Stimulated activated CD4-positive, alpha-beta T cell treated with anti-CD3 and anti-CD28 coated beads, Interleukin-4, amount 100 ng/mL, for 4 hours (primary cell): ENCODE measurements at places on chromosomes 5 and 9.
A peak's percentile ranks its signal among the peaks of the same experiment; 100 is the strongest.

DNA sequence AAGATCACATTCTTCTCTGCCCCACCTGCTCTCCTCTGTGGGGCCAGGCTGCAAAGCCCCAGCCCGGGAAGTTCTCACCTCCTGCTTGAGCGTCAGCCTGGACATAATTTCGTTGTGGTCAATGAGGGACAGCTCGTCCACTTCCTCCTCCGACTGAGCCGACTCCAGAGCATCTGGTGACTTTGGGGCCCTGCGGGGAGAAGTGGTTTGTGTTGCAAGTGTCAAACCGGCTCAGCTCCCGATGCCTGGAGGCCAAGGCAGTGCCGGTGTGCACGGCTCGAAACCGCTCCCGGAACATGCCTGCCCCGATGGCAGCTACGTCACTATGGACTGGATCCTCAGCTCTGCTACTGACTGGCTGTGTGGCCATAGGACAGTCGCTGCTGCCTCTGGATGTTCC, 52.8 kb downstream of the PRRT1B start:
- DNase-seq: no peak

GRCh38 chr9:134338394-134339182, 12.3 kb downstream of the RXRA start:
- DNase-seq: no peak

DNA sequence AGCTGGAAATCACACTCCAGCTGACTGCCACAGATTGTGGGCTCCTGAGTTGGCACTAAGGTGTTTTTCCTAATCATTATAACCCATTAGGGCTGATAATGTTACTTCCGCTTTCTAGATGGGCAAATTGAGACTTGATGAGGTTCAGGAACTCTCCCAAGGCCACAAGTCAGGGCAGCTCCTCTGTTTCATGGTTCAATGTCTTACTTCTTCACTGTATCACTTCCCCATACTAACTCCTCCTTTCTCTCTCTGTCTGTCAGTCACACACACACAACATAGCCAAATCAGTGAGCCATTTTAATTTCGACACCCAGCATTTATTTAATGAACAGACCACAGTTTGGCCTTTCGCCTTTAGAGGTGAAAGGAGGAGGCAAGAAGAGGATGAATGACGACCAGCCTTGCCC, 17.8 kb upstream of the TRAF1 start:
- DNase-seq: no peak

- DNase-seq: no peak
Measured at GRCh38 chr9:136974817-136975535, 2.3 kb upstream of the PTGDS start.

DNA sequence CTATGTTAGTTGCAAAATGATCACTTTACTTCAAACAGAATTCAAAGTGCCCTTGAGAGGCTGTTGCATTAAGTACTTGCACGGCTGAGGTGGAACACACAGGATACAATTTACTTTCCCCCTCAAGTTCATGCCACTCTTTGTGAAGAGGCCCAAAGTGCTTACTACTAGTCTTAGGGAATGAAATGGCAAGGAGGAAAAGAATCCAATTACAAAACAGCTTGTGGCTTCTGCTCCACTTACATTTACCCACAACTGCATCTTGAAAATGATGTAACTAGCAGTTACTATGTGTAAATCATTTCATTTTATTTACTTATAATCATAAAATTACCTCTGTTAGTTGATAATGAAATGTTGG, 14.6 kb downstream of the FOXD1 start:
- no peak for DNase-seq

DNA sequence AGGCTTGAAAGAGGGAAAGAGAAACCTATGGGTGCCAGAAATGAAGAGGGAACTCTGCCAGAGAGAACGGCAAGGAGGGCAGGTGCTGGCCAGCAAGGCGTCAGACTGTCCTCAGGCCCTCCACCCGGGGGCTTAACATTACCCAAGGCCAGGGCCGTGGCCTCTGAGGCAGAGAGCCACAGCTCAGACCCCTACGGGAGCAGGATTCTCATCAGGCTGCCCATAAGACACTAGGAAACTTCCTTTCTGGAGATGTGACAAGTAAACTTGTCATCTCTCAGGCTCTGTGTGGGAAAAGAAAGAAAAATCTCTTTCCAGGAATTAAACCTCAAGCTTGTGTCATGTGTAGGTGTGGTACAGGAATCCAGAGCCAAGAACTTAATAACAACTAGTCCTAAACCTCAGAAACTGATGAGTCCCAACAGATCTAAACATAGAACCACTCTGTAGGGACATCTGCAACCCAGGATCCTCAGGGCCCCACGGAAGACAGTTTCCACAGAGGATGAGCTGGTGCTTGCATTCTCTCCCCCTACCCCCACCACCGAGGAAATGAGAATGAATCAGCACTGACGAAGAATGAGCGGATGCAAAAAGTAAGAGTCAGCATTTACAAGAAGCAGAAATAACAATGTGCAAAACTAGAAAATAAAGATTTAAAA, 74.3 kb downstream of the DCP2 start:
- no peak for DNase-seq

DNA sequence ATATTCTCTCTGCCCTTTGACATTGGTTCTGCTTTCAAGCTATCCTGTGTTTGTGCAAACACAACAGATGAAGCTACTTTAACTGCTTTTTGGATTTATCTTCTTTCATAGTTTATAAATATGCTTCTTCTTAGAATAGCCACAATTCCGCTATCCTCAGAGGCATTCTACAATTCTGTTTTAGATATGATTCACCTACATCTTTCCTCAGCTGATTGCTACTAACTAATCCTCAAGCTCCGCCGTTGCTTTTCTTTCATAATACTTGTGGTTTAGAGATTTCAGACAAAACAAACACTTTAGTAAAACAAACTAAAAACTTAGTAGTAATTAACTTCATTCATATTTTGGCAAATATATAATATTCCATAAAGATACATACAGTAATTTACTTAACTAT, 52.5 kb downstream of the ECPAS start:
- DNase-seq: no peak

- no peak for DNase-seq
Measured at GRCh38 chr9:123629531-123629930, 273.5 kb downstream of the CRB2 start.

- DNase-seq: no peak
Measured at GRCh38 chr5:82287625-82288024, 9.5 kb upstream of the RPS23 start.

GRCh38 chr9:70385426-70385825, 29.0 kb downstream of the KLF9 start:
- no peak for DNase-seq

DNA sequence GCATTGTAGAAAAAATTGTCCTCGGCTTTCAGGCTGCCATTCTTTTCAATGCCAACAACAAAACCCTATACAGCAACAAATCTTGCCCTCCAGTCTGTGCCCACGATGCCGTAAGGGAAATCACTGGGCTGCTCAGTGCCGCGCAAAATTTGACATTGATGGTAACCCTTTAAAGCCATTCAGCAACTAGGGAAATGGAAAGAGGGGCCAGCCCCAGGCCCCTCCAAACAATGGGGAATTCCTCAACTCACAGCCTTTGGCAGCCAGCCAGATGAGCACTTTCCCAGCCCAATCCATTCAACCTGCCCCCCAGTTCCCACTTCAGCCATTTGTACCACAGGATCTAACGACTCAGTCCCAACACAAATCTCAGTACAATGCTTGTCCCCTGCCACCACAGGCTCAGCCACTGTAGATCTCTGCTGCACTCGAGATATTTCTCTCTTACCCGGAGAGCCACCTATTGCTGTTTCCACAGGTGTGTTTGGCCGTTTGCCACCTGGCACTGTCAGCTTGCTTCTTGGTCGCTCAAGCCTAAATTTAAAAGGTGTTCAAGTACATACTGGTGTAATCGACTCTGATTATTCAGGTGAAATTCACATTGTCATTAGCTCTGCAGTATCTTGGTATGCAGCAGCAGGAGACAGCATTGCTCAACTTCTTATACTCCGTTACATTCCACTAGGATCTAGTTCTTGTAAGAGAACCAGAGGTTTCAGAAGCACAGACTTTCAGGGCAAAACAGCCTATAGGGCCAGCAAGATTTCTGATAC, 103.3 kb downstream of the SYK start:
- no peak for DNase-seq

- no peak for DNase-seq
Measured at GRCh38 chr5:125152044-125152443, 405.6 kb upstream of the ZNF608 start.

DNA sequence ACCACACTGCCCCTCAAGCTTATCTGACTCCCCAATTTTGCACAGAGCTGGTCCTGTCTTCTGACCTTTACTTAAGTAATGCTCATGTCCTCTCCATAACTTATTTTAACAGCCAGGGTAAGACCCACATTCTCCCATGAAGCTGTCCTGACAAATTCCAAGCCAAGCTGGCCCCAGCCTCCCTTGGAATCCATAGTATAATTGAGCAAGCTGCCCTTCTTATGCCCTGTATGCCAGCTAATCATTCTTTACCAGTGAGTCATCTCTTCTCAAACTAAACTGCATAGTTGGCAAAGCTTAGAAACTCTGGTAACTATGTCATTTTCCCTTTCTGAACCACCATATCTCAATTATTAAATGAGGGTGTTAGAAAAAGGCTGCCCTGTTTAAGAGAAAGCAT, 92.4 kb downstream of the NFIB start:
- DNase-seq: no peak

GRCh38 chr5:6832994-6833393, 119.8 kb downstream of the TENT4A start:
- no peak for DNase-seq

- no peak for DNase-seq
Measured at GRCh38 chr9:86774116-86774515, 173.2 kb downstream of the GAS1 start.

DNA sequence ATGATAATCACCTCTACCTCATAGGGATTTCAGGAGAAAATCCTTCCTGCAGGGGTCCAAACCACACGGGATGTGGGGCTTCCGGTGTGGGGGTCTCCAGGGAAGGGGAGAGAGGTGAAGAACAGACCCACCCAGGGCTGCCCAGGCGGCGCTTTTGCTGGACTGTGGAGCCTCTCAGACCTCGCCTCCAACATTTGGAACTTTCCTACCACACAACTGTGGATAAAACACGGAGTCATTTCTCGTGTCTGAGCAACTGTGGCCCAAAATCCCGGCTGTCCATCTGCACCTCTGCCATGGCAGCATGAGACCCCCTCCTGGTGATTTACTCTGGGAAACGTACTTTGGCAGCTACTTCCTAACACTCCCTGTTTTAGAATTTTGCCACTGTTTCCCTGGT, 307.8 kb upstream of the IRX4 start:
- DNase-seq: no peak

- DNase-seq: no peak
Measured at GRCh38 chr5:30572279-30572678, 621.2 kb upstream of the CDH6 start.

- no peak for DNase-seq
Measured at GRCh38 chr5:31408814-31409213, 123.1 kb downstream of the DROSHA start.

- DNase-seq: no peak
Measured at GRCh38 chr5:61200582-61201155, 38.4 kb upstream of the SMIM15 start.

DNA sequence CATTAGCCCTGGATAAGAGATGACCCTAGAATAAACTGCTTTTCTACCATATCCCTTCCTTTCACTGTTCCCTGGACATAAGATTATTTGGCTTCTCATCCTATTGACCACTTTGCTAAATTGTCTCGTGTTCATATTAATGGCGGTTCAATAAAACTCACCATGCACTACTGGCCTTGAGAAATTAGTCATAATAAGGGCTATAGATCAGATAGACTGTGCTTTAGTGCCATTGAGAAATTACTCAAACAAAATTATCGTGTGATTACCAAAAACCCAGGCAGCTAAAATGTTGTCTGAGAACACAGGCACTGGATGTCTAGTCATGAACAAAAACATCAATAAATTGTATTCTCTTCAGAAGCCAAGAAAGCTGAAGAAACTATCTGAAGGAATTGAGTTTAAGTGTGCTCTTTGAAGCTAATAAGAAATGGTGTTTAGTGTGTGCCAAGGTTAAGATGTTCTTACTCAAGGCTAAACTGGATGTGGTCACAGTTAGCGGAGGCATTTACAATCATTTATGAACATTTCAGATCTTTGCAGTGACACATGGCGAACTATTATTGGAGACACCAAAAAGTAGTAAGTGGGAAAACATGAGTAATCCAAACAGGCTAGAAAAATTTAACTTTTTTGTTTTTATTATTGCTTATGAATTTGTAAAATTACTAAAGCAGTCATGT, 460.4 kb upstream of the RORB start:
- no peak for DNase-seq

- DNase-seq: no peak
Measured at GRCh38 chr5:86546044-86546443, 71.7 kb upstream of the COX7C start.

- DNase-seq: no peak
Measured at GRCh38 chr9:269081-269711, 54.5 kb downstream of the DOCK8 start.

GRCh38 chr5:158421319-158421718, 562.4 kb upstream of the CLINT1 start:
- DNase-seq: no peak

- DNase-seq: peak; percentile 65
Measured at GRCh38 chr5:56328753-56329560, 95.8 kb upstream of the ANKRD55 start.

GRCh38 chr5:42531611-42532010, 108.4 kb downstream of the GHR start:
- DNase-seq: no peak

DNA sequence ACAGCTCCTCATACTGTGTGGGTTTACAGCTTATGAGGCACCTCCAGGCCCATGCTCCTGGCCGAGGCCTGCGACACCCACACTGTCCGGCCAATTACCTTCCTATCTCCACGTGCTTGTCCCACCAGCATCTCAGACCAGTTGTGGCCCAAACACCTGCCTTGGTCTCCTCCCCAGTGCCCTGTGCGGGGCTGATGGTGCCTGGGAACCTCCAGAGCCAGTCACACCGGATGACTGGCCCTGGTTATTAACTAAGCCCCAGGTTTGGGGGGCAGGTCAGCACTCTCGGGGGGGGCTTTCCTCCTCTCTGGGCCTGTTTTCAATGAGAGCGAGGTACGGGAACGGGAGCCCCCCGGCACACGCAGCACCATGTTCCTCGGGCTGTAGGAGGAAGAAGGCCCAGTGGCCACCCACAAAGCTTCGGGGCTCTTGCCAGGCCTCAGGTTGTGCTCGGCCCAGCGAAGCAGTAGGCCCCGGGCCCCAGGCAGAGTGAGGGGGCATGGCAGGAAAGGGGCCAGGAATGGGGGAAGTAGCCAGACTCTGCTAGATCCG, 76.0 kb upstream of the PHYKPL start:
- DNase-seq: no peak
